NCI-H345 (cell line): ENCODE measurements at places on chromosomes 7 and 10.

- no peak for DNase-seq
Measured at GRCh38 chr7:128093614-128094570, 62.7 kb upstream of the LRRC4 start.

DNA sequence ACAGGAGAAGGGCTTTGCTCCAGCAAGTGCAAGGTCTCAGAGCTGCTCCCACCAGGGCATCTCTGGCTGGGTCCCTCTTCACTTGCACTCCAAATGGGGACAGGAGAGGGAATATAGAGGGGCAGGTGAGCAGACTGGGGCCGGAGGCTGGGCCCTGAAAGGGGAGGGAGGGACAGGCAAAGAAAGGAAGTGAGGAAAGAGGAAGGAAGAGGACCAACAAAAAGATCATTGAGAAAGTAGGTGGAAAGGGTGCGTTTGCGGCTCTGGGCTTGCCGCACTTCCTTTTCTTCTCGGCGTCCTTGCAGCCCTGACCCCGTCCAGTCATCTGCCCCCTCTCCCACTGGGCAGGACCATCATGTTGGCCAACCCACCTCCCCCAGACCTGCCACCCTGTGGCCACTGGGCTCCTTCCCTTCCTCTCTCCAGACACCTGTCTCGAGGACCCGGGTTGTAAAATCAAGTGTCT lies 14.0 kb downstream of the ITPRIP start:
- no peak for DNase-seq

DNA sequence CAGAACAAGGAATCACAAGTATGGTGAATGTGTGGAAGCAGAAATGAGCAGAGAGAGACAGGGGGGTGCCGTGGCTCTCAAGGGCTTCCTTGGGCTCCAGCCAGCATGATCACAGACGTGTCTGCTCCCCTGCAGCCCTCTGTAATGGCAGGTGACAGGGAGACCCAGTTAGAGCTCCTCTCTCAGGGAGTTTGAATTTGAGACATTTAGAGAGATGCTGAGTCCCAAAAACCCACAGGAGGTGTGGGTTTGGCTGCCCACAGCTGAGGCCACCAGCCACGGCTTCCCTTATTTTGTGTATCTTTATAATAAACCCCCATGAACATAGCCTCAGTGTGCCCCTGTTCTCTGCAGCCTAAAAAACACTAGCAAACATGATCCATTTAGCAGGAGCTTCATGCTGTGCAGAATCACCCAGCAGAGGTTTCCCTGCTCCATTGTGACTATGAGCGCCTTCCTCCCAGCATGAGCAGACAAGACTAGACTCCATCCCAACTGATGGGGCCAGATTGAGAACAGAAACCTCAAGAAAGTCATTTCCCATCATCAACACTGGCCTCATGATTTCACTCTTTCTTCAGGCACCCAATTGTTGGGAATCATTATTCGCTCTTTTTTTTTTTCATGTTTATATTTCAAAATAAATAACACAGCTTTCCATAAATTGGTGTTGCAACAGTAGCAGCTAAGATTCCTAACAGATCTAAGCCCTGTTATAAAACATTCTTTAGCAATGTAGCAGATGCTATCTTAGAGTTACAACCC lies 13.4 kb downstream of the NOD1 start:
- peak; percentile 9 for DNase-seq

DNA sequence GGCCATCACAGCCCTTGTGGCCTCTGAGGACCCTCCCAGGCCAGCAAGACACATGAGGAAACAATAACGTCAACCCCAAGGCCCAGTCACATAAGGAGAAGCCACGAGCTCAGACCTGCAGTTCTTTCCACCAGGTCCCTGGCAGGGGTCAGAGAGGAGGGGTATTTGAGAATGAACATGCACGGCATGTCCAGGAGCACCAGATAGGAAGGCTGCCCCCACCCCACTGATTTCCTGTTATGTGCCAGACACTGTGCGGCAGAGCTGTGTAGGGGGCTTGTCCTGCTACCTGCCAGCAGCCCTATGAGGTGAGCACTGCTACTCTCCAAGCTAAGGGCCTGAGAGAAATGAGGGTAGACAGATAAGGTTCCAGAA lies 40.7 kb upstream of the ZMIZ1 start:
- DNase-seq, result no peak

DNA sequence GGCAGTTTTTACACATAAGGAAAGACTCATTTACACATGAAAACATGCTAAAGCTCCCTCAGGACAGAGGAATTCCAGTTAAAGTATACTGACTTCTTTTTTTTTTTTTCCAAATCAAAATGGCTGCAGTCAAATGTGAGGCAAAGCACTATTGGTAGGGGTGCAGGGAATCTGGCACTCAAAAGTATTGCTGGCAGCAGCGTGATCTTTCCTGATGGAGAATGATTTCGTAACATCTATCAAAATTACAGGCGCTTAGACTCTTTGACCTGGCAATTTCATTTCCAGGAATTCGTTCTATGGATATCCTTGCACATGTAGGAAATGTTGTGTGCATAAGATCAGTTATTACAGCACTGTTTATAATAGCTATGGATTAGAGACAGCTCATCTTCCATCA lies 65.7 kb downstream of the VSTM4 start:
- DNase-seq, result no peak

DNA sequence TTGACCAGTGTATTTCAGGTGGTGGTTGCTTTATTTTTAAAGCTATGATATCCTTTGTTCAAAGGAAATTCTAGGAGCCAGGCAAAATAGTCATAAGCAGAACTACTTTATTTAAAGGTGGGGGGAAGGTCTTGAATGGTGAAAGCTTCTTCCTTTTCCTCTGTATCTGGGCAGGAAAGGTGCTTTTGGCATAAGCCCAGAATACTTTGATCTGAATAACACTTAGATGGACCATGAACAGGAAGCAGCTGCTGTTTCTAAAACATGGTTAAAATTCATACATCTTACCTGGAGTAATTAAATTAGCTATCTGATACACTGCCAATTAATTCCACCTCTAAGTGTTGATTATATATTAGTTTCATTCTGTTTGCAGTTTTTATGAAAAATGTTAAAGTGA lies 13.3 kb downstream of the ZNF804B start:
- no peak for DNase-seq

- peak; percentile 86 for DNase-seq
Measured at GRCh38 chr7:28572321-28573058, 160.2 kb downstream of the CREB5 start.

- DNase-seq, result no peak
Measured at GRCh38 chr7:91946549-91946948, 5.9 kb downstream of the AKAP9 start.

GRCh38 chr7:109864230-109864629 lies 1226.7 kb upstream of the LRRN3 start:
- no peak for DNase-seq

DNA sequence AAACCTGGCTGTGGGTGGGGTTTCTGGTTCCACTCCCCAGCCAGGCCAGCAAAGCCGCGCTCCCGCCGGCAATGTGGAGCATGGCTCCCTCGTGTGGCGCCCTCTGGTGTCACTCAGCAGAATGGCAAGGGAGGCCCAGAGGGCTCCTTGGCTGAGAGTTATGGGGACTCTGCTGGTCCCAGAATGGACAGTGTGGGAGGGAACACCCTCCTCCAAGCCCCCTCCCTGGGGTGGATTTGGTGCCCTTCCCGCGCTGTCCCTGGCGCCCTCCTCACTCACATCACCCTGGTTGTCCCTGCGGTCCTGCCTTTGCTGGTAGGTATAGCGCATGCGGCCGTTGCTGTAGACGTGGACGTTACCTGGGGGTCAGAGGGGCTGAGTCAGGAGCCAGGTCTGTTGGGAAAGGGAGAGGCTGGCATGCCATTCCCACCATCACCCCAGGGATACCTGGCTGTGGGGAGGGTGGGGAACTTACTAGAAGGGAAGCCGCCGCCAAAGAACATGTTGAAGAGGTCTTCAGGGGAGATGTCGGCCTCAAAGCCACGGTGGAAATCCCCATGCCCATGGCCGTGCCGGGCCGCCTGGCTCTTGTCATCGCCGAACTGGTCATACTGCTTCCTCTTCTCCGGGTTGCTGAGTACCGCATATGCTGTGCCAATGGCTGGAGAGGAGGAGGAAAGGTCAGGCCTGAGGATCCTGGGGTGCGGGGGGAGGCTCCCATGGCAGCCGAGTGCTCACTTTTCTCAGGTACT lies 14.0 kb downstream of the DNAJB12 start:
- DNase-seq, result peak; percentile 35

DNA sequence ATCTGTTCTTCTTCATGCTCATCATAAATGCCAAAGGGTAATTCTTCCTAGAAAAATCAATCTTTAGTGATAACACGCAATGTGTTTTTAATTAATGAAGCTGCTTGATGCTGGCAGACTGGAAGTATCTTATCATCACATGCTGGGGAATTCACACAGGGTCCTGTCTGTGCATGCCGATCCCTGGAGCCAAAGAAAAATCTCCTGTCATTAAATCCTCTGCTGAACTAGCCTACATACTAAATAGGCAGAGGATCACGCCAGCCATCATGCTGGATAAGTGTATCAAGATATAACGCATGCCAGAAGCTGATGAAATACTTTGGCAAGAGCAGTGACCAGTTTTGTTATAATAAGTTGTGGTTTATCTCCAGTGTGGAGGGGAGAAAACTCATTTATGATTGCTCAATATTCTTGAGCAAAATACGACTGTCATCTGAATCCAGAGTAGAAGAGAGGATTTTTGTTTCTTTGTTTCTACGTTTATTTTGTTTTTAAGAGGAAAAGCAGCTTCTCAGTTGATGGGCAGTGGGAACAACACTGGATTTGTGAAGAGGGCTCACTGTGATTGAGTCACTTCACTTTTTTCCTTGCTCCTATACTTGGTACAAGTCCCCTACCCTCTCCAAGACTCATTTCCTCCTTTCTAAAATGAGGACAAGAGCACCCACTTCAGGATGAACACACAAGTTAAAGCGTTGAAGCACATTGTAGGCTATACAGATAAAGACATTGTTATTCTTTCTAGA lies 649.1 kb downstream of the TNS3 start:
- no peak for DNase-seq

GRCh38 chr7:80729591-80730320 lies 91.3 kb downstream of the CD36 start:
- no peak for DNase-seq

- DNase-seq, result no peak
Measured at GRCh38 chr10:78214955-78215354, 181.3 kb downstream of the RPS24 start.

DNA sequence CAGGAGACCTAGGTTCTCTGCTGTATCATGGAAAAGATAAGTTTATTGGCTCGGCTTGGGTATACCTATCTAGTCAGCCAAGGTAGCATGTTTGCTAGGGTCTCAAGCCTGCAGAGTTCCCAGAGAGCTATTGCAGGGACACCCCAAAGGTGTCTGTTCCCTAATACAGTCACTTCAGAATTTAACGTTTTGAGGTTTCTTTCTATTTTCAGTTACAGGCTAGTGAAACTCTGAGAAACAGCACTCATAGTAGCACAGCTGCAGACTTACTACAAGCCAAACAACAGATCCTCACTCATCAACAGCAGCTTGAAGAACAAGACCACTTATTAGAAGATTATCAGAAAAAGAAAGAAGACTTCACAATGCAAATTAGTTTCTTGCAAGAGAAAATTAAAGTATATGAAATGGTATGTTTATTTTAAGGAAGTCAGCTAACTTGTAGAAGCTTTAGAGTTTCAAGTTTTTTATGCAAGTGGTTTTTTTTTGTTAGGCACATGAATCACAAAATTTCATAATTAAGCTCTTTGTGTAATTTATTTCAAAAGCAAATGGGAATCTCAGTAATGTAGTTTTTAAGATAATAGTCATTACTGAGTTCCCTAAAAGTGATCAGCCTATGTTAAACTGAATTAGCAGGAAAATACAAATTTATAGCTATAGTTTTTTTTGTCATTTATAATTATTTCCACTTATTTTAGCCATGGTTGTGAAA lies 54.9 kb downstream of the AKAP9 start:
- DNase-seq, result no peak

GRCh38 chr7:921581-922333 lies 32.7 kb downstream of the ADAP1 start:
- no peak for DNase-seq

- no peak for DNase-seq
Measured at GRCh38 chr10:130430291-130430690, 294.1 kb downstream of the GLRX3 start.

- DNase-seq, result no peak
Measured at GRCh38 chr10:116848944-116849247, 403 bp upstream of the ENO4 start.

DNA sequence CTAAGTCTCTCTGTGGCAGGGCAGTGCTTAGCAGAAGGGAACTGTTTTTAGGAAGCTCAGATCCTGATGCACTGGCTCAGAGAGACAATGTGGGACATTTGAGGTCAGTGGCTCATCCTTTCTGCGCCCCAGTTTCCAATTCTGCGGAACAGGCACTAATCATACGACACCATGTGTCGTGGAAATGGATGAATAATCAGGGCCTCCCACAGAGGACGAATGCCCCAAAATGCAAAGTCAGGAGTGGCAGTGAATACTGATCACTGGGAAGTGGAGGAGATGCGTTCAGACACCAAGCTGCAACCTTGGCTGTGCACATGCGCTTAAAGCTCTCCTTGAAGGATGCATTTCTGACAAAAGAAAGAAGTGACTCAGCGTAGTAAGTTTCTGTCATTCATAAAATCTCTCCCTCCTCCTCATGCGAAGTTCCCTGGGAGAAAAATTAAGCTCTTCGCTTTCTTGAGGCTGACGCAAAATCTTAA lies 21.9 kb upstream of the ECHDC3 start:
- no peak for DNase-seq

GRCh38 chr7:149469806-149470205 lies 8.9 kb upstream of the ZNF777 start:
- DNase-seq, result no peak

DNA sequence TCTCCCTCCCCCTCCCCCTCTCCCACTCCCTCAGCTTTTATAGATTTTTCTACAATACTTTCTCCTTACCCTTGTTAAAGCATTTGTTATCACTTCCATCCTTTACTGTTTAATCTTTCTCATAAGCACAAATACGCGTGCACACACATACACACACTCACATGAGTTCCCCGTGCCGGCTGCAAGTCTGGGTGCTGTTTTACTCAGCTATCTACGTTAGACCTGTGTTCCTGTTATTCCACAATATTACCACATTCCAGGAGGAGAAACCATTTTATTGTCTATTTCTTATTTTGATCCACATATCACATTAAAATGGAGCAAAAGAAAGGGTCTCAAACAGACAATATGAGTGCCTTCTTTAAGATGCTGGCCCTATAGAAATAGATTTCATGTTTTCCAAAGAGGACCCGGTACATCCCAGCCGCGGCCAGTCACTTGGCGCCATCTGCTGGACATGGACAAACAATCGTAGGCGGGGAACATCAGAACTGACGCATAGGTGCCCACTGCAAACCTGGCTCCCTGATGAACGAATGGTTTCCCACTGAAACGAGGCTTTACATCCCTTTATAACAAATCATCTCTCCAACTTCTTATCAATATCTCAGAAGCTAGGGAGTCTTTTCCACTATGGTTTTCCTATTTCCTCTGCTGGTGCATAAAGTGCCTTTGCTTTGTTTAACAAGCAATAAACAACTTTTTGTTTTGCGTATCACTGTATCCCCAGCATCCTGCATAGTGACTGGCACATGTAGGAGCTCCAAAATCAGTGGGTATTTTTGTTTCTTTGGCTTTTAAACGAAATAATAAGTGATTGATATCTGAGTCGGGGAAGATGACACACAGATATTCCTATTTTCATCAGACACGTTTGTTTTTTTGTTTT lies 25.2 kb upstream of the OPTN start:
- peak; percentile 63 for DNase-seq

- no peak for DNase-seq
Measured at GRCh38 chr10:29881336-29881771, 178.0 kb downstream of the JCAD start.

- DNase-seq, result no peak
Measured at GRCh38 chr7:85509476-85509875, 322.6 kb upstream of the SEMA3D start.
